ENCODE measurements at places on chromosomes 2 and 18.
A peak's percentile ranks its signal among the peaks of the same experiment; 100 is the strongest.

GRCh38 chr2:124692707-124693106 is 667.6 kb downstream of the CNTNAP5 start:
- DNase-seq = no peak

DNA sequence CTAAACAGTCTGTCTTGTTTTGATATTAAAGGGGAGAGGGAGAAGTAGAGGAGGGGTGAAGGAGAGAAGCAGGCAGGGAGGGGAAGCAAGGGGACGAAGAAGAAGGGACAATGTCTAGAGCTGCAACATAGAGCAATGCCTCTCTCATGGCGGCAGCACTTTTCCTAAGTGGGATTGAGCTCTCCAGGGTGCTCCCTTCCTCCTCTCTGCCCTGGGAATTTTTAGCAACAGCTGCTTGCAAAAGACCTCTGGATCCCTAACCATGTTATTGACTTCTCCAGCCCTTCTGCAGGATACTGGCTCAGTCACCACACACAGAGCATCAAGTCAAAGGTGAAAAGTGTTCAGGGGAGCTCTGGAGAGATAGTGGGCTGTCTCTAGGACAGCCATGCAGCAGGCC is 734.9 kb downstream of the EPHA4 start:
- no peak for DNase-seq

DNA sequence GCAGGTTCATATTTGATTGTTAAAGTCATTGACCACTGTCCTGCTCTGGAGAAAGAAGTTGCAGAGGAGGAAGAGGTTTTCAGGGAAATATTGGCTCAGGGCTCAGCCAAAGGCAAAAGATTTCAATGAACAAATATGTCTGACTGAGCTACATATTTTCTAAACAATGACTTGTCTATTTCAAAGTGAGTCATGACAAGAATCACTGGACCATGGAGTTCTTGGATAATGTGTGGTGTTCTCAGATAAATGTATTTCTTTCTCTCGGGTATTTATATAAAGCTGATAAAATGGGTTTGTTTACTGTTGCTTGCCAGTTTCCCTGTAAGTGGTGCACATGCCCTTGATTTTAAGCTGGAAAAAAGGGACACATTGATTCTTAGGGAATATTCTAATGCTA is 34.3 kb upstream of the RMP24 start:
- DNase-seq = no peak

- DNase-seq = no peak
Measured at GRCh38 chr2:172667581-172668325, 67.9 kb upstream of the RAPGEF4 start.

GRCh38 chr2:143680885-143681405 is 551.7 kb downstream of the ARHGAP15 start:
- DNase-seq = no peak

DNA sequence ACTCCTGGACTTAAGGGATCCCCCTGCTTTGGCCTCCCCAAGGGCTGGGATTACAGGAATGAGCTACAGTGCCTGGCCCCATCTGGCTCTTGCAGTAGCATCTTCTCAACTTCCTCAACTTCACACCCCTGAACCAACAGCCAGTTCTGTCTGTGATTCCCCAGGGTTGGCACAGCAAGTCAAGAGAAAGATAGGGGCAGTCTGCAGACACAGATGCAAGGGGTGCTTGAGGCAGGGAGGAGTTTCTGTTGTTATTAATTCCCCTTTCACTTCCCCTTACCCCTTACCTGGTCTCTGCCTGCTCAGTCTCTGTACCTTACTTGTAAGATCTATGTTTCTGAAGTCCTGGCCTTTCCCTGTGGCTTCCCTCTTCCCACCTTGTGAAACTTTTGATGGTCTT is 54.1 kb upstream of the MEX3C start:
- peak; percentile 39 for DNase-seq

GRCh38 chr2:220521551-220521950 is 894.1 kb downstream of the SLC4A3 start:
- no peak for DNase-seq

DNA sequence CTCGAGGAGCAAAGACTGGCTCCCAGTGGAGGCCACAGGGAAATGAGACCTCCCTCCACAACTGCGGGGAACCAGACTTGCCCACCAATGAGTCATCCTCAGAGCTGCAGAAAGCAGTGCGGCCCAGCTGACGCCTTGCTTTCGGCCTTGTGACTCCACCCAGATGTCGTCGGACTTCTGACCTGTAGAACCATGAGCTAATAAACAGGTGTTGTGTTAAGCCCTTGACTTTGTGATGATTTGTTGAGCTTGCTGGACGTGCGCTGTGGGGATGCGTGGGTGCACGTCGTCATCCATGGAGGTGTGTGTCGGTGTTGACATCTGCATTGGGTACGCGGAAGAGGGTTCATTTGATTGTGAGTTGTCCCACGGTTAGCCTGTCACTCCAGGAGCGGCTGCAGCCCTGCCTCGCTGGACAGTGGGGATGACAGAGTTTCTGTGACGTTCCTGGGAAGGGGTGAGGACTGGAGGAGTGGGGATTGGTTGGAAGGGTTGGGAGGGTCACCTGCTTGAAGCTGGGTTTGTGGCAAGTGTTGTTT is 154.1 kb downstream of the SH3BP4 start:
- DNase-seq = no peak

GRCh38 chr2:232993231-232993821 is 19.7 kb downstream of the NGEF start:
- no peak for DNase-seq

- DNase-seq = no peak
Measured at GRCh38 chr2:7780321-7780720, 863.1 kb downstream of the RNF144A start.

- DNase-seq = no peak
Measured at GRCh38 chr2:99858951-99859596, 283.3 kb downstream of the AFF3 start.

- no peak for DNase-seq
Measured at GRCh38 chr18:80172056-80172455, 63.0 kb downstream of the ADNP2 start.
